Cardiac atrium fibroblast (primary cell): ENCODE measurements at places on chromosomes 11 and 22. TPM values are rescaled to one million over a fixed set of nuclear protein-coding genes. Genes with fewer than 3 reads are reported as not detected.

DDI1 gene
- total RNA-seq = not detected in 2 replicates

OR52B6 gene
- total RNA-seq = not detected in 2 replicates

CSF2RB gene
- total RNA-seq = 0.18 and 2.6 TPM in 2 replicates

UPB1 gene
- not detected in 2 replicates for total RNA-seq

OR2AG1 gene
- total RNA-seq = not detected in 2 replicates
